Fibroblast of skin of right quadriceps (primary cell): ENCODE measurements at places on chromosomes 2 and 18.
A peak's percentile ranks its signal among the peaks of the same experiment; 100 is the strongest.

DNA sequence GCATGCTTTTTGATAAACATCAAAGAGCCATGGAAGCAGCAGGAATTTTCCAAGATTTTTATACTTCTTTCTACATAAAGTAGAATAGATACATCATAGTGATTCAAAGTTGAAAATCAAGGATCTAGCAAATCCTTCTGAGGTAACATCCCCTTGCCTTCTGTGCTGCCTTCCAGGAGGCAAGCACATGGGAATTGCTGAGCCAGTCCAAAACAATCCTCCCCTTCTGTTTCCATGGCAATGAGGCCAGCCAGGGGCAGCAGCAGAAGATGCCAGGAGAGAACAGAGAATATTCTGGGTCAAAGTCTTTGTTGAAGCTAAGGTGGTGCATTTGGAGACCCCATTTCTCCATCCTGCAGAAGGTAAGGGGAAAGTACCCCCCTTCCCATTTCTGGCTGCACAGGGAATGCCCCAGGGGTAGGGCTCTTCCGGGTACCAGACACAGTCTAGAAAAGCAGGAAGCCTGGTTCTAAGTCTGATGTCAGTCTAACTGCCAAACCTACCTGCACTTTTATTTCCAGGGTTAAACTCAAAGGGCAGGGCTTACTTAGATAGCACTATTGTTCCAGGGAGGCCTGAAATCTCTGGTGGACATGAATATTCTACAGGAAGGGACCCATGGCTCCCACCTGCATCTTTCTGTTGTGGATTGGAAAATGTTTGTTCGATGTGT lies 22.1 kb downstream of the CENPA start:
- DNase-seq = peak; percentile 16

DNA sequence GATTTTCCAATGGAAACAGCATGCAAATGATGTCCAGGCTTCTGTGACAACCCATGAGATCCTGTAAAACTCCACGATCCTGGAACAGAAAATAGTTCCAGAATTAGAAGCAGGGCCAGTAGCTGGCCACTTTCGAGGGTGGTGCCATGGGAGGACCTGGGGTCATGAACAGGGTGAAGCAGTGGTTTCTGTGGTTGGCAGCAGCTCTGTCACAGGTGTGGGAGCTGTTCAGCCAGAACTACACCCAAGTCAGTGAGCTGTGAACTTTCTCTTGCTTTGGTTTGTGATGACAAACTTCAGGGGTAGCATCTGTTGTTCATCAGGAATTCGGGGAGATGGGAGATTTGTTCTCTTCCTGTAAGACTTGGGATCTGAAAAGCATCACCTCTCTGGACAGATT lies 314.4 kb upstream of the NT5C1B start:
- no peak for DNase-seq

- DNase-seq = no peak
Observed at GRCh38 chr2:175161-175786, 88.6 kb downstream of the SH3YL1 start.

- DNase-seq = no peak
Observed at GRCh38 chr2:81196383-81196851, 891.9 kb upstream of the LRRTM1 start.

DNA sequence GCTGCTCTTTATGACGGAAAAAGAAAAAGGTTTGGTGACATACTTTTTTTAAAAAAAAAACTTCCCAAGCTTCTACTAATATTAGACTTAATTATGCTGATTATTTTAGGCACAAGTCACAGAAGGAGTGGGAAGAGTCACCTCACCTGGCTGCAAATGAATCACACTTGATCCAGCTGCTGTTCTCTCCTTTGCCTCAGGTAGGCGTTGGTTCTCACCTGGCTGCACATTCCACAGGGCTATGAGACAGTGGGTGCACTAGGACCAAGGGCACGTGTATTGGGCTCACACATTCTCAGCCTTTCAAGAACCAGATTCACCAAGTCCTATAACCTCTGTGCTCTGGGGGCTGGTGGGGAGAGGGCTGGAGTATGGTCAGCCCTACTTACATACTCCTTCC lies 93.3 kb downstream of the TGFA start:
- DNase-seq = no peak

DNA sequence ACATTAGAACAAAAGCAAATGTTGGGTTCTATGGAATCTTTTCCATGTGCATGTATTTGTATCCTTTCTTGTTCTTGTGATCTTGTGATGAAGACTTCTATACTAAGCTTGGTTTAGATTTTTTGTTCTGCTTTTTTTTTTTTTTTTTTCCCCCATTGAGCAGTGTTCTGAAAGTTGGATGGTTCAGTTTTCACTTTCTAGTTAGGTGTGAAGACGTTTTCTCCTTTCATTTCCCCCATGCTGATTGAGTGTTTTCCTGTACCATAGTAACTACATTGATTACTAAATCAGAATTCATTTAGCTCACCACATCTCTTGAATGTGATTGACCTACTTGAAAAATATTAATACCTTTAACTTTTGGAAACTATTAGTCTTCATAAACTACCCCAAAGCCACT lies 34.1 kb downstream of the NOP58 start:
- DNase-seq = no peak

DNA sequence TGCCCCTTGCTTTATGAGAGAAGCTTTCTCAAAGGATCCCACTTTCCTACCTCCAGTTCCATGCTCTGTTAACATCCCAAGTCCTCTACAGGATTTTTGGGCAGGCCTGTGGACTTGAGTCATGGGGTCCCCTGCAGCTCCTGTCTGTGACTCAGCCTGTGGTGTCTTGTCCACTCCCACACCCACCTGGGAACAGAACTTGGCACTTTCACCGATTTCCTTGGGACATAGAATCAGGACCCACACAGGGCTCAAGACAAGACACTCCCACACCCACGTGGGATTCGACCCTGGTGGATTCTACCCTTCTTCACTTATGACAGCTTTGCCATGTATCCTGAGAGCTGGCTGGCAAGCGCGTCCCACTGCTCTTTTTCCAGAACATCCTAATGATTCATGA lies 30.7 kb upstream of the HDAC4 start:
- DNase-seq = no peak

GRCh38 chr18:3466872-3467271 lies 16.9 kb downstream of the TGIF1 start:
- no peak for DNase-seq

GRCh38 chr2:162188451-162188850 lies 36.4 kb upstream of the GCG start:
- DNase-seq = no peak

DNA sequence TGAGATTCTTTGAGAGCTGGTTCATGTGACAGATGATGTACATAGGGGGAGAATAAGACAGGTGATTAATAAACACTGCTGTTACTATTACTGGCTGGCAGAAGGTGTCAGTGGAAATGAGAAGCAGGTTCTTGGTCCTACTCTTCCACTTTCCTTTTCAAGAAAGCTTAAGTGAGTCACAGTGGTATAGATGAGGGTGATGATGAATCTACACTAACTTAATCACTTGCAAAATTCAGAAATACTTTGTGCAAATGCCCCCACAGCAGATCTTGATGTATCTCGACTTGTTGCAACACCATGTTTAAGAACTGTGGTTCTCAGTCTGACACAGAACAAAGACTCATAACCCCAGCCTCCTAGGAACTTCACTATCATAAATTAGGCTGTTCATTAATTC lies 35.9 kb upstream of the MGAT5 start:
- DNase-seq = peak; percentile 43

DNA sequence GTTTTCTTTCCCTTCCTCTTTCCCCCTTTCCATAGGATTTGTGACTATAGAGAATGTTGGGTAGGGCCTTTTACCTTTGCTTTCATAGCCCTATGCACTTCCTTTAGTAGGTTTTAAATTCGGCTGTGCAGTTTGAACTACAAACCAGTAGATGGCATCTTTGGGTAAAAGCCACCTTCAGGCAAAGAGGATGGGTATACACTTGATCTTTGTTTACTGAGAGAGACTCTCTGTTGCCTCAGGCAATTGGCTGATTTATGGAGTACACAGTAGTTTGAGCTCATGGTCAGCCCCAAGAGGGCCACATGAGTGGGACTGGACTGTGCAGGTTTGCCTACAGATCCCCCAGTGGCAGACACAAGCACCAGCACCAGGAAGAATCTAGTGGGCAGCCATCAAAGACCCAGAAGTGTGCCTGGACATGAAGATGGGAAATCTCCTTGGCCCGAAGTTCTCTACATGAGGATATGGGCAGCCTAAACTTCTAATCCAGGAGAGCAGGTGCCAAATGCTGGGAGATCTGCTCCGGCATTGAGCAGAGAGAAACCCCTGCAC lies 1304.3 kb upstream of the DDX18 start:
- no peak for DNase-seq

- no peak for DNase-seq
Observed at GRCh38 chr2:9708683-9709538, 78.1 kb upstream of the YWHAQ start.

- DNase-seq = no peak
Observed at GRCh38 chr18:4870177-4870773, 326.8 kb downstream of the AKAIN1 start.

- DNase-seq = no peak
Observed at GRCh38 chr2:23476786-23477185, 91.8 kb downstream of the KLHL29 start.

- peak; percentile 72 for DNase-seq
Observed at GRCh38 chr18:34493099-34493544, 217.0 kb upstream of the DTNA start.

DNA sequence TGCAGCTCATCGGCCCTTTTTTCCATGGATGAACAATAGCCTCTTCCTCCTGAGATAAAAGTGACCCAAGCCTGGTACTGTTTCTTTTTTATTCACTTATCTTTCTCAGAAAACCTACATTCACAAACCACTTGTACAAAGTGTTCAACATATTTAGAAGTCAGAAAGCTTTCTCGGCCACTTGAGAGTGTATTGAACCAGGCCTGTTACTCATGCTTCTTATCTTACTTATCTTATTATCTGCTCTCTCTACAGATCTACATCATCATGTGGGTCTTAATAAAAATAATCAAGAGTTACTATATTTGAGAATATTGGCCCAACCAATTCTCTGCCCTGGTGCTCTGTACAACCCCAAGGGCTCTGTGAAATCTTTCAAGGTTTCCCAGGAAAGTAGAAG lies 242.1 kb downstream of the MREG start:
- DNase-seq = no peak

DNA sequence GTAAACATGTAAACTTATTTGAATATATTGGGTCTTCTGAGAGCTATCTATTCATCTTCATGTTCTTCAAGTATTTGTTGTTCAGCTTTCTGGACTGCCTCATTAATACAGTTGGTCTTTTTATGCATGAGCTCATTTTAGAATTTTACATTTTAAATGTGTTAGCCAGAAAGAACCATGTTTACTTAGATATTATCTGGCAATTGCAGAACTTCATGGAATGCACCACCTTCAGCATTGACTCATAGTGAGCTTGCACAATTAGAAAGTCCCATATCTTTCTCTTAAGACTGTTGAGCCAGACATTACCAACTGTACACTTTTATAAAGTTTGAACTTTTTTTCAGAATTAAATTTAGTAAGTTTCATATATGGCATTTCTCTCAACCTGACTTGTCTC lies 536.7 kb downstream of the RIT2 start:
- peak; percentile 16 for DNase-seq

- DNase-seq = no peak
Observed at GRCh38 chr2:57022496-57022895, 838.7 kb downstream of the CCDC85A start.

GRCh38 chr18:24115628-24116027 lies 23.2 kb upstream of the CABYR start:
- no peak for DNase-seq

- no peak for DNase-seq
Observed at GRCh38 chr2:184814421-184814820, 216.1 kb downstream of the ZNF804A start.

DNA sequence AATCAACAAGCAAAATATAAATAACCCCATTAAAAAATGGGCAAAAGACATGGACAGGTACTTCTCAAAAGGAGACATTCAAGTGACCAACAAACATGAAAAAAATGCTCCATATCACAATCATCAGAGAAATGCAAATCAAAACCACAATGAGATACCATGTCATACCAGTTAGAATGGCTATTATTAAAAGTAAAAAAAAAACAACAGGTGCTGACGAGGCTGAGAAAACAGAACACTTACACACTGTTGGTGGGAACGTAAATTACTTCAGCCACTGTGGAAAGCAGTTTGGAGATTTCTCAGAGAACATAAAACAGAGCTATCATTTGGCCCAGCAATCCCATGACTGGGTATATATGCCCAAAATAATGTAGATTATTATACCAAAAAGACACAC lies 69.1 kb downstream of the CWC22 start:
- no peak for DNase-seq

DNA sequence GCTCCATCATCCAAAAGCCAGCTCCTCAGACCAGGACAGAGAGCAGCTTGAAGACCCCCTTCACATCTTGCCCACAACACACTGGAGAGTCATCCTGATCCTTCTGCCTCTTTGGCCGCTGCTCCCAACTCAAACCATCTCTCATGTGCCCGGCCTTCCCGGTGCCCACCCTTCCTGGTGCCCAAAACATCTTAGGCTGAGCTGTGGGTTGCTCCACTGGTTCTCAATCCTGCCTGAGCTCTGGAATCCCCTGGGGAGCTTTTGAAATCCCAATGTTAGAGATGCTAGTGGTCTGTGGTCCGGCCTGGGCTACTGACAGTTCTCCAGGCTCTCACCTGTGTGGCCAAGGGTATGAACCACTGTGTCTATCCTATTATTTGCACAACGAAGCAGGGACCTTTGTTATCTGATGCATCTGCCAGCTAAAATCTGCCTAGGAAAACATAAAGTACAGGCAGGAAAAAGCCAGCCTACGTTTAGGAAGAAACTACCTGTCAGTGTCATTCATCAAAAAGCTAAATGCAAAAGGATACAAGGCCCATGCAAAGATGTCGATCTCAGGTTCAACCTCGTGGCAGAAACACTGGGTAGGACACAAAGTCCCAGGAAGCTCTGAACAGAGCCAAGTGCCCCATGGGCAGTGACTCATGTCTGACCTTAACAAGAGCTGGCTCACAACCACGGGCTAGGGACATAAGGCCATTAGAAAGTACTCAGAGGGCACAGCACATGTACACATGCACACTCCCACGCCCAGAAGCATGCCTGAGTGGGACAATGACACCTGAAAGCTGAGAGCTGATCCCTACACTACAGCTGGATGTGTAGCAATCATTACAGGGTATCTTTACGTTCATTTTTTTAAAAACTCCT lies 30.8 kb downstream of the TBC1D8 start:
- DNase-seq = no peak

- DNase-seq = no peak
Observed at GRCh38 chr2:225002656-225003045, 39.6 kb downstream of the DOCK10 start.

DNA sequence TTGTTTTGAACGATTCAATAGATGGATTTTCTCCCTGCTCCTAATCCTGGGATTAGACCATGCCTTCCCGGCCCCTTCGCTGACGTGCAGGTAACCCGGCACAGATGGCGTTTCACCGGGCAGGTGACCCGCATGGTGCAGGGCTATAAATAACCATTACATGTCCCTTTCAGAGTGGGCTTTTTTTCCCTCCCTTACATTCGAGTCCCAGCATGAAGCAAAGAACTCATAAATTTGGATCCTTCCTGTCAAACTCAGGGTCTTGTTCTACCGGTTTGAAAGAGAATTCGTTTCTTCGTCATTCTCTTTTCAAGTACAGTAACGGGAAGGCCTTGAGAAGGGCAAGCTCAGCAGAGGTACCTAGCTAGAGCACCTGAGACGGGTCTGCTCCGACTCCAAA lies 46.1 kb downstream of the EDAR start:
- DNase-seq = no peak
